ENCODE measurements at places on chromosomes 6 and 20.

DNA sequence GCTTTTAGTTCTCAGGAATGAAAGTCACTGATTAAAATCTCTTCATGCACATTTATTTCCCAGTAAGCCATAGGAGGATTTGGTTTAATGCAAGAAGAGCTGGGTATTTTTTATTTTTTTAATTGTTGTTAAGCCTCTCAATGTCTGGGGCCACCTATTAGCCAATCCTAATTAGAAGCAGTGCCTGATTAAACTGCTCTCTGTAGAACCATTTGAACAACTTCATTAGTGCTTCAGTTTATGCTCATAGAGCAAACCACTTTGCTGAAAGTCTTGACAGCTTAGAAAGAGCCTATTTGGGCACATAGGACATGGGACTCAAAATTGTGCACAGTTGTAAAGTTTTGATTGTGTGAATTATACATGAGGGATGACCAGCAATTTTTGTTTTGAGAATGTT, 548.9 kb downstream of the FRK start:
- DNase-seq: no peak

DNA sequence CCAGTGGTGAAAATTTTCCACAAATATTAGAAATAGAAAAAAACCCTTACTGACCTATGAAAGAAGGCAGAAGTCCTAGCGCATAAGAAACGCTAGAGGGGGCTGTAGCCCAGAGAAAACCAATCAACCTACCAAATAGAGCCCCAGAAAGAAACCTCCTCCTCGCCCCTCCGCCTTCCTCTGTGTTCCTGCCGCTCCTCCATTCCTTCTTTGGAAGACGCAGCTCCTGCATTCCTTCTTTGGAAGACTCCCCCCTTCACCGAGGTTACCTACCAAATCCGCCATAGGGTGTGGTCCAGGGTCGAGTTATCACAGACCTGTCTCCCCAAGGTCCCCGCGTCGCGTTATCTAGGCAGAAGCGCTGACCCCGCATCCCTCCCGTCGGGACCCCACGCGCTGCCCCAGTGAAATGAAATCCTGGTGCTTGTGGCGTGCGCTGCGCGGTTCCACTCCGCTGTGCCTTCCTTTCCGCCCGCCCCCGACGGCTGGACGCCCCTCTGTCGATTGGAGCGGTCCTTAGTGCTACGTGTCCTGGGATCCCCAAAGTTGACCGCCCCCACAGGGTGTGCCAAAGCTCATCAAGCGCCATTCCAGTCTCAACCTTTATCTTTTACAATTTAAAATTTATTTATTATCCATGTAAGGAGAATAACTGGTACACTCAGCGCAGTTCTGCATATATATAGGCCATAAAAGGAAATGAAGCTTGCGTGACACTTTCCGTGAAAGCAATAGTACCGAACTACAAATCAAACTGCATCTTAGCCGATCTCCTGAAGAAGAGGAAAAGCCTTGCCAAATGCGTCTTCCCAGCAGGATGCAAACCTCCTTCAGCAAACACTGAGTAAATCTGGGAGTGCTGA, 13.0 kb downstream of the RPP21 start:
- DNase-seq: peak; percentile 55

- DNase-seq: no peak
Measured at GRCh38 chr6:134932535-134933470, 17.1 kb downstream of the ALDH8A1 start.

- DNase-seq: no peak
Measured at GRCh38 chr20:40717343-40717865, 28.4 kb upstream of the MAFB start.

DNA sequence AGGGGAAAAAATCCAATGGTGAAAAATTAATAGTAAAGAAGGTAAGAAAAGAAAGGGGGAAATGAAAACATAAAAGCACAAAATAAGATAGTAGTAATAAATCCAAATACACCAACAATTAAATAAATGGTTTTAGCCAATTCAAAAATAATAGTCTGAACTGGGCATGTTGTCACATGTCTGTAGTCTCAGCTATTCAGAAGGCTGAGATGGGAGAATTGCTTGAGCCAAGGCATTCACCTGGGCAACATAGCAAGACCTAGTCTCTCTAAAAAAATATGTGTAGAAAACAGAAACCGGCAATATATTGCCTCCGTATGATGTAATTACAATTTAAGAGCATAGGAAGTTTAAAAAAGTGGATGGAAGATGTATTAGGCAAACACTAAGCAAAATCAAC, 311.3 kb upstream of the FERMT1 start:
- DNase-seq: no peak

DNA sequence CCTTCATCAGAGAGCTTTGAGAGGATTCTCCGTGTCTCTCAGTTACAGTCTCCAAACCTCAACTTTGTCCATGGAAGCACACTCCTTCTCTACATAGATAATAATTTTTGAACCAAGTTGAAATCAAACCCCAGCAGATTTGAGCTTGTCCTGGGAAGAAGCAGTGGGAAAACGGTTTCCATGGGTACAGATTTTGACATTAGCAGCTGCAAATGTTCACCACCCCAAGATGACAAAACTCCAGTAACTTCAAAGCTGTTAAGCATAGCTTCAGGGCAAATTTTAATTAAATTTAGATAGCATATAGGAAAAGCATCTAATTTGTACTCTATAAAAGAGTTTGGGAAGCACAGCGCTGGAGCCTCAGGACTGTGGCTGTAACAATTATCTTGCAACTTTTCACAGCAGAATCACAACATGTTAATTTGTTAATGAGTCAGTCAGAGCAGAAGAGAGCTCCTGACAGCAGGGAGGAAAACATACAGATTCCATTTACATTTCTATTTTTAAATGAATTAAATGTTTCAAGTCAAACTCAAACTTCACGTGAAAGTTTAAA, 240.7 kb downstream of the BMP7 start:
- no peak for DNase-seq

- peak; percentile 8 for DNase-seq
Measured at GRCh38 chr20:56554869-56555268, 21.8 kb downstream of the FAM209B start.

- DNase-seq: no peak
Measured at GRCh38 chr6:108847738-108848115, 495 bp upstream of the ARMC2 start.

- no peak for DNase-seq
Measured at GRCh38 chr6:112352101-112352500, 5.0 kb downstream of the RFPL4B start.

DNA sequence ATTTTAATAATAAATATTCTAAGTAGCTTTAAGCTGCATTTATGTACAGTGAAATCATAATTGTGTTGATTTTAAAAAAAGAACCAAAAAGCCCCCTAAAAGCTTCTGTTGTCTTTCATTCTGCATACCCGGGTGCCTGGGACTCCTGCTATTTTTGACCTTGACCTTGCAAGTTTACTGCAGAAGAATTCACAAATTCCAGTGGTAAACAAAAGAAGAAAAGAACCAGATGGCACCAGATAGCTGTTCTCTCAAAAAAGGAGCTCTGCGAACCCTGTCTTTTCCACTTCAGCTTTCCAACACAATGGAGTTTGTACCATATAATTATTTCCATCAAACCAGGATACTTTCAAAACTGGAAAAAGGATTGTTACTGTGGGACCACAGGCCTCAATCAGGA, 363.3 kb downstream of the SMOC2 start:
- no peak for DNase-seq

DNA sequence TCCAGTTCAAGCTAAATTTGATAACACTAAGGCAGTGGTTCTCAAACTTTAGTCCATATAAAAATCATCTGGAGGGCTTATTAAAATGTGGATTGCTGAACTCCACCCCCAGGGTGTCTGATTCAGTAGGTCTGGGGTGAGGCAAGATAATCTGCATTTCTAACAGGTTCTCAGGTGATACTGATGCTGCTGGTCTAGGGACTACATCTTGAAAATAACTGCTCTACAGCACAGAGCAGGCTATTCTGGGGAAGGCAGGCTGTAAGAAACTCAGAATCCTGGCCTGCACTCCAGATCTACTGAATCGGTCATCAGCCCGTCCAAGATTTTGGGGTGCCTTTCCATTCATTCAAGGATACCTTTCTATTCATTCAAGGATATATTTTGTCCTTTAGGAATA, 11.5 kb downstream of the CALHM5 start:
- no peak for DNase-seq

DNA sequence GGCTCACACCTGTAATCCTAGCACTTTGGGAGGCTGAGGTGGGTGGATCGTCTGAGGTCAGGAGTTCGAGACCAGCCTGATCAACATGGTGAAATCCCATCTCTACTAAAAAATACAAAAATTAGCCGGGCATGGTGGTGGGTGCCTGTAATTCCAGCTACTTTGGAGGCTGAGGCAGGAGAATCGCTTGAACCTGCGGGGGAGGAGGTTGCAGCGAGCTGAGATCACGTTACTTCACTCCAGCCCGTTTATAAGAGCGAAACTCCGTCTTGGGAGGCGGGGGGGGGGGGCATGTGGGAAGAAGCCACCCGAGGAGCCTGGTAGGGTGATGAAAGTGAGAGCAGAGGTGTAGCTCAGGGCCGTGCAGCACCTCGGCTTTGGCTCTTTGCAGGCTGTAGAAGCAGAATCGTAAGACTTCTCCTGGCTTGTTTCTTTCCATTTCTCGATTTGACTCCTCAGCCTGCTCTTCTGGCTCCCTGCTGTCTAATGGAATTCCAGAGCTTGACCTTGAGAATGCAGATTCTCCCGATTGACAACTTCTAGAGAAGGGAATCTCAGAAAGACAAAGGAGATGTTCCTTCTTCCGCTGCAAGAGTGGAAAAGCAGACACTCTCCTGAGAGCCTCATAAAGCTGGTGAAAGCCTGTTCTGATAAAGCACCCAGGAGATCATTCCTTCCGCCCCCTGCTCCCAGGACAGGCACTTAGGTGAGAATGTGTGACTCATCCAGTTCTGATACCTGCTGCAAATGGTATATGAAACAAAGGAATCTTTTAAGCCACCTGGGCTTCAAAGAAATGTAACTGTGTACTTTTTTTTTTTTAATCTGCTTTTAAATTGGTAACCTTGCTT, 26.0 kb upstream of the PPP1R16B start:
- no peak for DNase-seq

GRCh38 chr6:83192871-83193746, at the start of the genes PGM3 and RWDD2A:
PGM3 (minus strand) TSS chr6:83193265; CDS start chr6:83191012, 2,253 bp downstream.
RWDD2A (plus strand) TSS chr6:83193357; CDS start chr6:83194452, 1,095 bp downstream.
- peak; percentile 89 for DNase-seq

DNA sequence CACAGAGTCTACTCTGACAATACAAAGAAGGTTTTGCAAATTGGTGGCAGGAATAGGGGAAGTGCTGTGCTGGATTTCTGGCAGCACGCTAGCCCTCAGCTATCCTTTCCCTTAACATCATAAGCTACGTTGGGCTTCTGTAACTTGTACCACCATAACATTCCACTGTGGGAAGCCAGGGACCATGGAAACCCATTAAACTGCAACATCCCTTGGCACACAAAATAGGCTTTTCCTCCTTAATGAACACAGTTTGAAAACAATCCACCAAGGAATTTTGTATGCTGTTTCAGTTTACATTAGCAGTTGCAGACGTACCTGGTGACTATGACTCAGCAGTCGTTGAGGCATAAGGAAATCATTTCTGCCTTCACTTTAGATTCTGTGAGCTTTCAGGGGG, 203.9 kb upstream of the RAB32 start:
- no peak for DNase-seq

DNA sequence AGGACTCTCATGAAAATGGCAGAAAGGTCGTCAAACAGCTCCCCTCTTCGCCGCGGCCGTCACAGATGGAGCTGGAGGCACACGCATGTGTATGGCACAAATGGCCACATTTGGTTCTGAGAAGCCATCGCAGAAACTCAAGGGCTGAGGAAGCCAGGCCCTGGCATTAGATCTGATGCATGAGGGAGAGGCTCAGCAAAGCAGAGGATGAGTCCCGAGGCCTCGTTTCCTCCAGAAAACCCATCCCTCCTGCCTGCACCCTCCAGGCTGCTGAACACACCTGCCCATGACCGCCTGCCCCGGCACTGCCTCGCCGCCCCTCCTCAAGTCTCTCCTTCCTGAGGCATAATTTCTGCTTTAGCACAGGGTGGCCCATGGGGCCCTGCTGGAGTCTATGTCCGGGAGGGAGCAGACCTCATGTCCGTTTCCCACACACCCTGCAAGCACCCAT, 240.3 kb downstream of the DLL1 start:
- DNase-seq: no peak

DNA sequence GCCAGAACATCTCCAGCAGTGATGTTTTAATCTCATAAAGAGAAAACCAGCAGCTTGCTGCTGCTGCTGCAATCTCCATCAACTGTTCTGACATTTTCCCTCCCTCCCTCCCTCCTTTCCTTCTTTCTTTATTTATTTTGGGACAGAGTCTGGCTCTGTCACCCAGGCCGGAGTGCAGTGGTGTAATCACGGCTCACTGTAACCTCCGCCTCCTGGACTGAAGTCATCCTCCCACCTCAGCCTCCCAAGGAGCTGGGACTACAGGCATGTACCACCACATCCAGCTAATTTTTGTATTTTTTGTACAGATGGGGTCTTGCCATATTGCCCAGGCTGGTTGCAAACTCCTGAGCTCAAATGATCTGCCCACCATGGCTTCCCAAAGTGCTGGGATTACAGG, 5.7 kb downstream of the ELOVL5 start:
- no peak for DNase-seq

DNA sequence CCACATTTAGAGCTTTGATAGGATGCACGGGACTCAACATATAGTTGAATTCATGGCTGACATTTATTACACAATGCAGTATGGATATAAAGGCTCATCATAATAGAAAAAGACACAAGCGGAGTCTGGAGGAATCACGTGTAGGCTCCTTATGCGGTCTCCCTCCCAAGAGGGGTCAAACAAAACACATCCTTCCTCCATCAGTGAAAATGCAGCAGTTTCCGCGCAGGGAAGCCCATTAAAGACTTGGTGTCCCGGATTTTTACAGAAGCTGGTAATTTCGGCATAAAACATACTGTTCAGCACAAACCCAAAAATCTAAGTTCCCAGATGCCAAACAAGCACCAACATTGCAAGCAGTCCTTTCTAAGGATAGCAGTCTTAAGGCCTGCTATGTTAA, 1.1 kb downstream of the USP45 start:
- no peak for DNase-seq

Measured in stimulated activated CD4-positive, alpha-beta T cell treated with anti-CD3 and anti-CD28 coated beads, Interleukin-4, amount 100 ng/mL, for 24 hours (primary cell).